ENCODE measurements at places on chromosomes 2 and 18. TPM values are rescaled to one million over a fixed set of nuclear protein-coding genes. Genes with fewer than 3 reads are reported as not detected.

TANK gene
- 33.1 TPM for polyA plus RNA-seq

DNA sequence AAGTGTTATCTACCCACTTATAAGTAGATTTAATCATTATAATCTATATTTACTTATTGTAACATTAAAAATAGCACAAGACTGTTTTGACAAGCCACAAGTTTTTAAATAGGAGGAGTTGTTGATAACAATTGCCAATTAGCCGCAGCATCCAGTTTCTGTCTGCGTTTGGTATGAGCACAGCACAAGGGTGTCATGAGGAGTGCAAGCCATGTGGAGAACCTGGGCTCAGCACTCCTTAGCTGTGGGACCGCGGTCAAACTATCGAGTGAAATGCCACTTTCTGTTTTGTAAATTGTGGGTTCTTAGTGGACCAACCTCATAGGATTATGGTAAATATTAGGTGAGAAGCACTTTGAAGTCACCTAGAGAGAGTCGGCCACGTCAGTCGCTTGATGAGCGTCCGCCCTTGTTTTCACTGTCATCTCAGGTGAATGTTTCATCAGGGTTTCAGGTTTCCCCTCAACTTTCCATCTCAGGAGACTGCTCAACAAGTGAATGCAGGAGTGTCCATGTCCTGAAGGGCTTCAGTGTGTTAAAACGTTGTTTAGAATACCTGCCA is 294.5 kb downstream of the ZNF407 start:
- DNase-seq = no peak
- H3K4me3 ChIP-seq = no peak overlapping the region
- peaks cover 6% of the 10 kb centered on the region for H3K36me3 ChIP-seq
- no peaks in the 10 kb centered on the region for H3K27me3 ChIP-seq
- H3K4me1 ChIP-seq = no peaks in the 10 kb centered on the region

INPP1 gene
- polyA plus RNA-seq = 43.1 TPM

LONRF2 gene
- polyA plus RNA-seq = 0.43 TPM

DNA sequence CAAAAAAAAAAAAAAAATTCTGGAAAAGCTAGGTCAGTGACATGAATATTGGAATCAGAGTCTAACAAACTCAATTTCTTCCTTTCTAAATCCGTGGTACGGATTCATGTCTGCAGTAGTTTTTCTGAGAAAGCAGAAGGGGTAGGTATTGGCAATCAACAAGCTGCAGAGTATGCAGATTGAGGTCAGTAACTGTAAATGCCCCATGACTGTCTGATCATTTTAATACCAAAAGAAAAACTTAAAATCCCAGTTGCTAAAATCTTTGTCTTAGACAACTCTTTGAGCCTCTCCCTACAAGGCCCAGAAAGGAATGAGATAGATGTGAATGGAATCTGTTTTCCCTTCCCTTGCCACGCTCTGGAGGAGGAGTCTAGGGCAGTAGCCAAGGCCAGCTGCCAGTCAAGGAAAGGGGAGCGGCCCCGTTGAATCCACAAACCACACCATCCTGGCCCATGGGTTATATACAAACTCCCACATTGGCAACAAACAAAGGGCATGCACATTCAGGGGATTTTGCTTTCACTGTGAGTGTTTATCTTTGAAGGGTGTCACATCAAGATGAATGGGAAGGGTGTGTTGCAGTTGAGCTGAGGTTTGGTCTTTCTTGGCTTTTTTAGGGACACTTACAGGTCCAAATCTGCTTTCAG is 6.1 kb upstream of the CASP8 start:
- DNase-seq = peak; percentile 61
- no peaks in the 10 kb centered on the region for H3K27me3 ChIP-seq
- no peak overlapping the region for H3K4me3 ChIP-seq
- no peaks in the 10 kb centered on the region for H3K36me3 ChIP-seq
- no peaks in the 10 kb centered on the region for H3K4me1 ChIP-seq

STARD6 gene
- polyA plus RNA-seq = not detected

C1QL2 gene
- polyA plus RNA-seq = 0.10 TPM

- H3K36me3 ChIP-seq = no peaks in the 10 kb centered on the region
- no peak overlapping the region for H3K27ac ChIP-seq
- no peak overlapping the region for H3K4me3 ChIP-seq
Observed at GRCh38 chr2:112606547-112606946, 22.1 kb downstream of the CHCHD5 start.

- no peaks in the 10 kb centered on the region for H3K4me1 ChIP-seq
- no peaks in the 10 kb centered on the region for H3K27me3 ChIP-seq
- H3K36me3 ChIP-seq = no peaks in the 10 kb centered on the region
- DNase-seq = no peak
Observed at GRCh38 chr2:129803871-129804270, 175.6 kb upstream of the RAB6C start.

- no peaks in the 10 kb centered on the region for H3K36me3 ChIP-seq
- DNase-seq = no peak
- no peak overlapping the region for H3K4me3 ChIP-seq
- peaks cover 1% of the 10 kb centered on the region for H3K4me1 ChIP-seq
- H3K27me3 ChIP-seq = no peaks in the 10 kb centered on the region
Observed at GRCh38 chr2:173079973-173080860, 4.6 kb downstream of the MAP3K20 start.

DNA sequence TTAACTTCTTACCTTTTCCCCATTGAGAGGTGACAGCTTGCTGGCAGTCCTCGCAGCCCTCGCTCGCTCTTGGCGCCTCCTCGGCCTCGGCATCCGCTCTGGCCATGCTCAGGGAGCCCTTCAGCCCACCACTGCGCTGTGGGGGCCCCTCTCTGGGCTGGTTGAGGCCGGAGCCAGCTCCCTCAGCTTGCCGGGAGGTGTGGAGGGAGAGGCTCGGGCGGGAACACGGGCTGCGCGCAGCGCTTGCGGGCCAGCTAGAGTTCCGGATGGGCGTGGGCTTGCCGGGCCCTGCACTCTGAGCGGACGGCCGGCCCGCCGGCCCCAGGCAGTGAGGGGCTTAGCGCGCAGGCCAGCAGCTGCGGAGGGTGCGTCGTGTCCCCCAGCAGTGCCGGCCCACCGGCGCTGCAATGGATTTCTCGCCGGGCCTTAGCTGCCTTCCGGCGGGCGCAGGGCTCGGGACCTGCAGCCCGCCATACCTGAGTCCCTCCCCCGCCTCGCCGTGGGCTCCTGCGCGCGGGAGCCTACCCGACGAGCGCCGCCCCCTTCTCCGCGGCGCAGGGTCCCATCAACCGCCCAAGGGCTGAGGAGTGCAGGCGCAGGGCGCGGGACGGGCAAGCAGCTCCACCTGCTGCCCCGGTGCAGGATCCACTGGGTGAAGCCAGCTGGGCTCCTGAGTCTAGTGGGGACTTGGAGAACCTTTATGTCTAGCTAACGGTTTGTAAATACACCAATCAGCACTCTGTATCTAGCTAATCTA is 335.0 kb downstream of the CBLN2 start:
- no peak overlapping the region for H3K27ac ChIP-seq
- H3K4me3 ChIP-seq = no peak overlapping the region
- H3K27me3 ChIP-seq = no peaks in the 10 kb centered on the region

DNA sequence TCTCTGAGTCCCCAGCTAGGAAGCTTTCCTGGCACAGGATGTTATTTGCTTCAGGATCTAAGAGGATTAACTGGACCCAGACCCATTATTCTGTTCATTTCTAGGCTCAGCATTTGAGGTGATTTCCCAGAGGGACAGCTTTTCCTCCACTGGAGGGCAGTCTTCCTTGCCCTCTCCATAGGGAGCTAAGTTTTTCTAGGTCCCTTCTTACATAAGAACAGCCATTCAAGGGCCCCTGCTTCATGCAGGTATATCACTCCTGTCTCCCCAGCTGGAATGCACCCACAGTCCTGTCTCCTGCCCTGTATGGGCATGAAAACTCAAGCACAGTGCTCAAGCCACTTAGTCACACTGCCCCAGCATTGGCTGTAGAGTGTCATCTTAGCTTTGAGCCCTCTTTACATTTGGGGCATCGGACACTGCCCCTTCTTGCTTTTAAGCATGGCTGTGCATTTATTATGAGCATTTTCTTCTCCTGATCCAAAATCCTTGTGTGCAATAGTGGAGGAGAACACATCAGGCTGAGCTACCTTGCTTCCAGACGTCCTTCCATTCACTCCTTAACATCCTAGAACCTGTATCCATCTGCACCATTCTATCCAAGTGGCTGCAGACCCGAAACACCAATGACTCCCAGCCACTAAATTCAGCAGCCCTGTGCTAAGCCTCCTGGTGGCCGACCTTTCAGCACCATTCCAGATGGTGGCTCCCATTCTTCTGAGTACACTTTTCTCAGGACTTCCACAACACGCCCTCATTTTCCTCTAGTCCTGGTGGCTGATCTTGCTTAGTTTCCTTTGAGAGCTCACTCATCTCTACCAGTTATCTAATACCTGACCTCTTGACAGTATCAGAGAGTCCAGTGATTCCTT is 80.0 kb downstream of the COPS8 start:
- no peaks in the 10 kb centered on the region for H3K4me1 ChIP-seq
- H3K27me3 ChIP-seq = no peaks in the 10 kb centered on the region
- no peak overlapping the region for H3K27ac ChIP-seq

SOX11 gene
- polyA plus RNA-seq = not detected

DNA sequence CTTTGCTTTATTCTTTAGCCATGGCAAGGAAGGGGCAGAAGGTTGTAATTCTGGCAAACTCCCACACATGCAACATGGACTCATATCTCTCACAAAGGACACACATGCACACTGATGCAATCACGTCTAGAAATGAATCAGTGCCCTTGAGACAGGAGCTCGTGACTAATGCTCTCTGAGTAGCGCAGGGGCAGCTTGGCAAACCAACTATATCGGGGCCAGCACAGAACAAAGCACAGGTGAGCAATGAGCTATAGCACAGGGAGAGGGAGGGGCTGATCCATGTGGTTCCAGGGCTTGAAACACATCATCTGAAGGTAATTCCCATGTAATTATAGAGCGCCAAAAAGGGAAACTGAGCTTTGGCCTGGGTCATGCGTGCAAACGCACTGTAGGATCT is 165.2 kb upstream of the KLF7 start:
- H3K4me1 ChIP-seq = no peaks in the 10 kb centered on the region
- no peak overlapping the region for H3K4me3 ChIP-seq
- DNase-seq = no peak
- no peaks in the 10 kb centered on the region for H3K36me3 ChIP-seq
- no peak overlapping the region for H3K27ac ChIP-seq
- no peaks in the 10 kb centered on the region for H3K27me3 ChIP-seq

SNED1 gene
- 5.9 TPM for polyA plus RNA-seq

DNA sequence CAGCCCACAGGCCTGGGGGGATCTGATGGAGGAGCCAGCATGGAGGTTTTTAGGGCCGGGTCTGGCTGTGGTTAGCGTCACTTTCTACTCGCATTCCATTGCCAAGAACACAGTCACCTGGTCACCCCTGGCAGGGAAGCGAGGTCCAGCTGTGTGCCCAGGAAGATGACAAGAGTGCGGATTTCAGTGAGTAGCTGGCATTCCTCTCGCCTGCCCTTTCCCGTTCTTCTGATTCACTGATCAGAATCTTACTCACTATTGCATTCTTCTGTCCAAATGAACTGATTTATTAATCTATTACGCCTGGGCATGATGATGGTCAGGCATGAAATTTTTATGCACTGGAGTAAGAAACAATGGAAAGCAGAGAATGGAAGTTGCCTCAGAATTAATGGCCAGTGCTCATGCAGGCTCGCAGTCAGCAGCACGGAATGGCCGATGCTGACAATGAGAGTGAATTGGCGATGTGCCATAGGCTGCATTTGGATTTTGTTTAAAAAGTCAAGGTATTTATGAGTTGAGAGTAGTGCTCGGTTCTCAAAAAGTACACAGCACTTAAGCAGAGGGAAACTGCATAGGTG is 76.4 kb upstream of the MGAT5 start:
- no peak overlapping the region for H3K4me3 ChIP-seq
- H3K36me3 ChIP-seq = no peaks in the 10 kb centered on the region
- no peak for DNase-seq
- H3K4me1 ChIP-seq = peaks cover 2% of the 10 kb centered on the region
- no peak overlapping the region for H3K27ac ChIP-seq

DNA sequence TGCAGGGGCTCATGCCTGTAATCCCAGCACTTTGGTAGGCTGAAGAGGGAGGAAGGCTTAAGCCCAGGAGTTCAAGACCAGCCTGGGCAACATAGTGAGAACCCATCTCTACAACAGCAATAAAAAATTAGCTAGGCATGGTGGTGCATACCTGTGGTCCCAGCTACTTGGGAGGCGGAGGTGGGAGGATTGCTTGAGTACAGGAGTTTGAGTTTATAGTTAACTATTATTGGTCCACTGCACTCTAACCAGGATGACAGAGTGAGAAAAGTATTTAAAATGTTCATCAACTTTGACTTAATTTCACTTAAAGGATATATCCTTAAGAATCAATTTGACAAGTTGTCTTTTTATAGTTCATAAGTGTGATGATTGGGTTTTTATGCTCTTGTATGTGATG is 14.3 kb upstream of the GPD2 start:
- no peaks in the 10 kb centered on the region for H3K4me1 ChIP-seq
- no peak for DNase-seq
- no peak overlapping the region for H3K4me3 ChIP-seq

DNA sequence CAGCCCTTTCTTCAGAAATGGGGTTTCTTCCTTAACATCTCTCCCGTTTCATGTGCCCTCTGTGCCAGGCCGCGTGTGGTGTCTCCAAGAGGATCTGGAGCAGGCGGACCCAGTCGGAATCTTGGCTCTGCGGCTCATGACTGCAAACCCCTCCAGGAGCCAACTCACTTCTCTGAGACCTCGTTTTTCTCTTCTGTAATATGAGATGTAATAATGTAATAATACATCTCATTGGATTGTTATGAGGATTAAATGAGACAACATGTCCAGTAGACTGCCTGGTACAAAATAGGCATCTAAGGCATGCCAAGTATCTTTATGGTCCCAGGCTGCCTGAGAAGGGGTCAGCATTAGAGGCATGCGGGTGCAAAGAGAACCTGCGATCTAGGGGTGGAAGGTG is 221.3 kb upstream of the REV1 start:
- H3K27ac ChIP-seq = no peak overlapping the region
- H3K36me3 ChIP-seq = no peaks in the 10 kb centered on the region
- peaks cover 2% of the 10 kb centered on the region for H3K4me1 ChIP-seq

DNA sequence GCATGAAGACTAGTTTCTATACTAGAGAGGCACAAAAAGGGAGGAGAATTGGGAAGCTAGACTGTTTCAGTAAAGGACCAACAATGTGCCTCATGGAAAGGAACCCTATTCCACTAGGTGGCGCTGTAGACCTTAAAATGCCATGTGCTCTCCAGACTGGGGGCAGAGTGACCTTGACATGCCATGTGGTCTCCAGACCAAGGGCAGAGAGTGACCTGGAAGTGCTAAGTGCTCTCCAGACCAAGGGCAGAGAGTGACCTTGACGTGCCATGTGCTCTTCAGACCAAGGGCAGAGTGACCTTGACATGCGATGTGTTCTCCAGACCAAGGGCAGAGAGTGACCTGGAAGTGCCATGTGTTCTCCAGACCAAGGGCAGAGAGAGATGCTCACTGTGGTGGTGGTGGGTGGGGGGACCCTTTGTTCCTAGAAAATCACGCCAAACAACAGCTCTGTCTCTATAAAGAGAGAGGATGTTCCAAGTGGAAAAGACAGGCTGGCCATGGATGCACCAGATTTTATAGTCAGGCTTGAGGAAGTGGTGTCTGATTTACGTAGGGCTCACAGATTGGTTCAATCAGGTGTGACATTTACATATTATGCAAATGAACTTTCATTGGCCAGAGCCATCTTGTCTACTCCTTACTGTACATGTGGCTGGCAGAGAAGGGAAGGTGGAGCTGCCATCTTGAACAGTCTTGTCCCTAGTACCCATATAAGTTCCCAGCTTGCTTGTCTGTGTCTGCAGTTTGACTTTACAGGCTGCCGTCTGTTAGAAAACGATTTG is 344.0 kb upstream of the DDX18 start:
- H3K27me3 ChIP-seq = no peaks in the 10 kb centered on the region
- DNase-seq = no peak
- no peaks in the 10 kb centered on the region for H3K36me3 ChIP-seq
- H3K4me3 ChIP-seq = no peak overlapping the region
- H3K27ac ChIP-seq = no peak overlapping the region

- H3K27ac ChIP-seq = no peak overlapping the region
- no peak overlapping the region for H3K4me3 ChIP-seq
Observed at GRCh38 chr18:10476338-10476791, 21.9 kb downstream of the APCDD1 start.
